ENCODE measurements at places on chromosomes 3 and 15.

DNA sequence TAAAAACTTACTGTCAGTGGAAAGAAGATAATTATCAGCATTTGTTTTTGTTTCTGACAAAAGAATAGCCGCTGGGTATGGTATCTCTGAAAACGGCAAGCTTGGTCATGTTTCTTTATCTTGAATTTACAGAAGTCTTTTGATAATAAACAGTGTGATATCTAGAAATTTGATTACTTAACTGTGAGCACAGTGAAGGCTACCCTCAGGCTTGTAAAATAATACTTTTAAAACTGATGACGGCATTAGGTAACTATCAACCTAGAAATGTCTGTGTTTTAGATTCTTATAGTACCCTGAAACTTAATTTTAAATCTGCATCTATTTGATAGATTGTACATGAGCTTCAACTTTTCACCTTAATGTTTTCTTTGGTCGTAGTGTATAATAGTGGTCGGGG, 43.4 kb downstream of the NSUN3 start:
- no peak for DNase-seq

GRCh38 chr3:107561980-107562379, 39.2 kb downstream of the BBX start:
- no peak for DNase-seq

DNA sequence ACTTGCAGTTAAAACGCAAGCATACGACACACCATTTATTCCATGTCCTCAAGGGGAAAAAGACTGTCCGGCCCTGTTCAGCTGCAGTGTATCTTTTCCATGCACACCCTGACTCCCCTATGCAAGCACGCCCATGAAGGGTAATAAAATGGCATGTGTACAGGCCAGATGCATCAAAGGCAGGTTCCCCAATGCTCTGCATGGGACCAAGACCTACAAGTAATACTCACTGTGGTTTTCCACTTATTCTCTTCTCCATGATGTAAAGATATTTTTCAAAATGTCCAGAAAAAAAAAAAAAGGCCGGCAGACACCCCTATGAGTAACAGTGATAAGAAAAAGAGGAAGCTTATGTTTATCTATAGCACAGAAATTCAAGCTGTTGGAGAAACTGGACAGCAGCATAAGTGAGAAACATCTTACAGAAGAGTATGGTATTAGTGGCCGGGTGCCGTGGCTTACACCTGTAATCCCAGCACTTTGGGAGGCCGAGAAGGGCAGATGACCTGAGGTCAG, 70.8 kb downstream of the MCF2L2 start:
- DNase-seq = no peak

- DNase-seq = no peak
Observed at GRCh38 chr3:171977441-171977840, 61.9 kb upstream of the FNDC3B start.

DNA sequence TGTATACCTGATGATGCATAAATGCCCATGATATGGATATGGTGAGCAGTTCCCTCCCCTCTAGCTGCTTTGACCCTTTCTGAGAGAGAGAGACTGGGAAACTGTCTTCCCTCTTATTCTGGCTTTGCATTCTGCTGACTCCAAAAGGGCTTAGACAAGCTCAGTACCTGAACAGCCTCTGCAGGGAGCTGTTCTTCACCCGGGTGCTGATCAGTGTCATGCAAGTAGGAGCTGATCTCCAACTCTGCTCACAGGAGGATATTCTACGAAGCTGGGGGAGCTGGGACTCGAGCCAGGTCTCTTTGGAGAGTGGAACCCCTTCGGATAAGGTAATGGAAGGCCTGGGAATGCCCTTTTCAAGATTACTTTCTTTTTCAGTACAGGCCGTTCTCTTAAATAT, 237.1 kb downstream of the RYR3 start:
- DNase-seq = no peak

DNA sequence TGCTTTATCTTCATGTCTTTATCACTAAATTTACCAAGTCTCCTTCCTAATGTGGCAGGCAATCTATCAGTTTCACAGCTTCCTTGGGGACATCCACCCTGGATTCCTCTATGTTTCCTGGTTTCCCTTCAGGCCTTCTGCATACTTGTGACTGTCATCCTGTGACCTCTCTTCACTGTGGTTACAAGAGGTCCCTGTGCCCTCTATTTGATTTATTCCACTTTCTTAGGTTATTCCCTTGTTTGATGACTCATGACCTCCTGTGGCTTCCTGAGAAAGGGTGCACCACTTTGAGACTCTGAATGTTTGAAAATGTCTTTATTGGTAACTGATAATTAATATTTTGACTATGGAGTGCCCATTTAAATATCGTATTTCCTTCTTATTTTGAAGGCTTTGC, 60.5 kb upstream of the KY start:
- no peak for DNase-seq

GRCh38 chr3:190597291-190597690, 83.4 kb downstream of the IL1RAP start:
- DNase-seq = no peak

GRCh38 chr15:70196372-70197316, 98.9 kb upstream of the TLE3 start:
- DNase-seq = peak; percentile 39

GRCh38 chr3:20302766-20303165, 116.8 kb upstream of the SGO1 start:
- no peak for DNase-seq

- DNase-seq = peak; percentile 60
Observed at GRCh38 chr3:49339581-49339940, 292 bp downstream of the USP4 start.

GRCh38 chr3:177318559-177318958, 121.3 kb upstream of the TBL1XR1 start:
- DNase-seq = no peak

- peak; percentile 73 for DNase-seq
Observed at GRCh38 chr15:70083418-70083817, 14.3 kb downstream of the TLE3 start.

DNA sequence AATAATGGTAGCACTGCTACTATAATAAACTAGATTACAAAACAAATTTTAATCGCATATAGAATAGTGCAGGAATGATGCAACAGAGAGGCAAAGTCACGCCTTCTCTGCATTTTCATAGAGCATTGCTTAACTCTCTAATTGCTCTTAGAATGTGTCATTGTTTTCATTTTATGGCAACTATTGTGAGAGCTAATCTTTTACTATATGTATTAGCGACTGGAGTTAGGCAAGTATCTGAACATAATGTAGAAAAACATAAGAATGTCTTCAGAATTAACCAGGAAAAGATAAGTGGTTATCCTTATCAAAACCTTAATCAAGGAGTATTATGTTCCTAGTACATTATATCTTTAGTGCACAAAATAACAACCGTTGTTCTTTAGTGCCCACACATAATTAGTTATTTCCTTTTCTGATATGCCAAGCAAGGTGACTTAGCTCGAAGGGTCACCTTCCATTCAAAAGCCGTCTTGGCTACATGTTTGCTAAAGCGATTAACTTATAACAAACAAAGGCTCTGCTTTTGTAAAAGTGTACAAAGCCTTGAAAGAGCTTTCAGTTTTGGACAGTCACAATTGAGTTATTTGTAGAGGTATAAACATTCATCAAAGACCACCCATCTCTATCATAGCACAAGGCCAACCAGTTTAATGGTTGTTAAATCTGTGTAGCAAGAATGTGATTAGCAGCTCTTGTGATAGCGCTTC, 1328.9 kb downstream of the ROBO2 start:
- DNase-seq = no peak

DNA sequence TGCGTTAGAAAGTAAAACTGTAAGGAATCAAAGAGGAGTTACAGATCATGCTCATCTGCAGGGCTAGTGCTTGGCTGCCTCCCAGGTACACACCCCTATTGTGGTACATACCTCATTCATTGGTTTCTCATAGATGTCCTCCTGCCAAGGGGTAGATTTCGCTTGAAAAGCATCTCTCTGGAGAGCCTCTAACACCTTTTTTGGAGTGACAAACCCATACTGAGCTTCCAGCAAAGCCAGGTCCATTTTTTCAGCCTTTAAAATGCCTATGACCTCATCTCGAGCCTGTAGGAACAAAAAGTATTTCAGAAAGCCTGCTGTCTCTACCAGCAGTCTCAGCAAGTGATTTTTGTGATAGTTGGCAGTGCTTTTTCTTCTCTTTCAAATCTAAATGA, 112.1 kb downstream of the CMSS1 start:
- DNase-seq = no peak

- no peak for DNase-seq
Observed at GRCh38 chr15:101156061-101156460, 95.8 kb downstream of the CHSY1 start.

Measured in WERI-Rb-1 (cell line).